Activated CD4-positive, alpha-beta T cell treated with anti-CD3 and anti-CD28 coated beads, Interleukin-2, amount 50 U/mL, for 16 hours (primary cell): ENCODE measurements at places on chromosomes 16 and 17.

- no peak for DNase-seq
Observed at GRCh38 chr17:59558039-59558438, 7.4 kb upstream of the DHX40 start.

DNA sequence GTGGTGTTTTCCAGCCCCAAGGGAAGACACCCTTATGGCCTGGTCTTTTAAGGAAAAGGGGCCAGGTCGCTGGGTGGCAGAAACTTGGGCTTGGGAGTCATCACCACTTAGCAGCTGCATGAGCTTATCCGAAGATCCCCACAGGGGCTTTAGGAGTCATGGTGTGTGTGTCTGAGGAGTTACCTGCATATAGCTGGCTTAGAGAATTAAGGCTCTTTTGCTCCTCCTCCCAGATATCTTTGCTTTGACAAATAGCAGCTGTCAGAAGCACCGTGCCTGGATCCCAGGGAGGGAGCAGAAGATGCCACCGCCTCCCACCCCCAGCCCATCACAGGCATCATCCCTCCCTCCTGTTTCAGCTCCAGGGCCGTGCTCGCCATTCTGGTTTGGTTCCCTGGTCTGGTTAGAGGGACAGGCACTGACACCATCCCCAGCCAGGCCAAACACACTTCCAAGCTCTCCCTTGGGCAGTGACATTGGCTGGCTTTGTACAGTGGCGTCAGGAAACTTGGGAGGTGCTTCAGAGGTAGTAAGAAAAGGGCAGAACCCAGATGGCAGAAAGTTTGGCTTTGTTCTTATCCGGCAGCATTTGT lies 17.4 kb downstream of the LDHD start:
- DNase-seq: no peak

DNA sequence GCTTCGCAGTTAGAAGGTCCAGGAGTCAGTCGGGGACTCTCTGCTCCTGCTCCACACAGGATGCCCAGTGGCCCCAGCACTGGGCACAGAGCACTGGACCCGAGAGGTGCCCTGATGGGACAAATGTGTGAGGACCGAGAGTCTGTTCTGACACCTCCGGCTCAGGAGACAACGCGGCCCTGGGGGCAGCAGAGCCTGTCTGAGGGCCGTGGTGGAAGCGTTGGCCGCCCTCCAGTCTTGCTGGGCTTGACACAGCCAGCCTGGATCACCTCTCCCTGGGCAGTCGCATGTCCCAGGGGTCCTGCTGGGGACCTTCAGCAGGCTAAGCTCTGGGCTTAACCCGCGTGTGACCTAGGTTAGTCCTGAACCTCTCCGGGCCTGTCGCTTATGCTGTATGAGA lies 23.1 kb downstream of the LGALS9 start:
- no peak for DNase-seq

GRCh38 chr16:68469796-68470460 lies 21.6 kb upstream of the SMPD3 start:
- no peak for DNase-seq

DNA sequence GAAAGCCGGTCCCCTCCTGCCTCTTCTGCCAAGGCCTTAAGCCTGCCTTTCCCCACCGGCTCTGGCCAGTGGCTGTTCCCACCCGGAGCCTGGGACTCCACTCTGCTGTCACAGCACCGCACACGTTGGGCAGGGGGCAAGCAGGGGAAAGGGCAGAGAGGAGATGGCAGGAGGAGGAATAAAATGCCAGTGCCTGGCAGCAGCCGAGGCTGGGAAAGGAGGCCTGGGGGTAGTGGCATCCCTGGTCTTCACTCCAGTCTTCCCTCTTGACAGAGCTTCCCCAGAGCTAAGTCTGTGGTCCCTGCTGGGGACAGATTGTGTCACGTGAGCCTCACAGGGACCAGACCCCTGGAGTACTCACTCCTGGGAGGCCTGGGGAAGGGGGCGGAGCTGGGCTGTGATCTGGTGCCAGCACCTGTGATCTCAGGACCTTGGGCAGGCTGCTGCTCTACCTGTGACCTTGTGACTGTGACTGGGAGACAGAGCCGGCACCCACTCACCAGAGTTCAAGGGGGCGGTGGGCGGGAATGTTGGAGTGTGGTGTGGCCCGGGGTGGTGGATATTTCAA lies 97.2 kb upstream of the GSE1 start:
- no peak for DNase-seq

GRCh38 chr17:64177311-64178010 lies 47.5 kb upstream of the ERN1 start:
- no peak for DNase-seq

DNA sequence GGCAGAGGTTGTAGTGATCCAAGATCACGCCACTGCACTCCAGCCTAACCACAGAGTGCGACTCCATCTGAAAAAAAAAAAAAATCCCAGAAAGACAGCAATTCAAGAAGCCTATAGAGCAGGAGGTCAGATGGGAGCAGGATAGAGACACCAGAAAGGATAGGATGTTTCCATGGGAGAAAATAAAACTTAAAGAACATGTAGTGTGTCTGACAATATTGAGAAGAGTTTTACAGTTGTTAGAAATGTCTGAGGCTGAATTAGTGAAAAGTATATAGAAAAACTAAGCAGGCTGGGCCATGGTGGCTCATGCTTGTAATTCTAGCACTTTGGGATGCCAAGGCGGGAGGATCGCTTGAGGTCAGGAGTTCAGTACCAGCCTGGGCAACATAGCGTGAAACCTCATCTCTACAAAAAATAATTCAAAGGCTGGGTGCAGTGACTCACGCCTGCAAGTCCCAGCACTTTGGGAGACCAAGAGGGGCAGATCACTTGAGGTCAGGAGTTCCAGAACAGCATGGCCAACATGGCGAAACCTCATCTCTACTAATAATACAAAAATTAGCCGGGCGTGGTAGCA lies 15.3 kb upstream of the TRIM37 start:
- DNase-seq: no peak

GRCh38 chr17:1868090-1868489 lies 38.3 kb downstream of the RPA1 start:
- no peak for DNase-seq

- no peak for DNase-seq
Observed at GRCh38 chr17:79592641-79593040, 18.2 kb downstream of the RBFOX3 start.

DNA sequence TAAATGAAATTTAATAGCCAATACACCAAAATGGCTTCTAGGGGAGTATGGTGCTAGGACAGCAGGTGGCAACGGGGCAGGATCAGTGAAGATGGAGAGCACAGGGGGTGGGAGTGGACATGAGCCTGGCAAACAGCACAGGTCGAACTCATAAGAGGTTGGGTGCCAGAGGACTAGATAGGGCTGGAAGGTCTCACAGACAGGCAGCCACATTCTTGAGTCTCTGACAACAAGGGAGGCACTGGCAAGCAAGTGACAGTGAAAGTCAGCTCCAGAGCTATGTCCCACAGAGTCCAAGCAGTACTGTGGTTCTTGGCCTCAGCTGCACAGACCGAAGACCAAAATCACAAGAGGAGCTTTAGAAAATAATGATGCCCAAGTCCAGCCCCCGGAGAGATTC lies 61.2 kb downstream of the USP31 start:
- no peak for DNase-seq

GRCh38 chr17:42067371-42068091 lies 17.1 kb upstream of the C17orf113 start:
- DNase-seq: peak; percentile 68

- no peak for DNase-seq
Observed at GRCh38 chr17:27506348-27507218, 50.3 kb downstream of the KSR1 start.

- no peak for DNase-seq
Observed at GRCh38 chr16:5510819-5511370, 413.3 kb upstream of the EEF2KMT start.
